ENCODE measurements at places on chromosomes 6 and 20. TPM values are rescaled to one million over a fixed set of nuclear protein-coding genes. Genes with fewer than 3 reads are reported as not detected.

The PRSS16 gene
- total RNA-seq: not detected

The POM121L2 gene
- total RNA-seq: not detected

The CAP2 gene
- 8.6 TPM for total RNA-seq

The CST7 gene
- total RNA-seq: not detected

The FLRT3 gene
- 5.1 TPM for total RNA-seq

The CCM2L gene
- not detected for total RNA-seq

The DNMT3B gene
- total RNA-seq: 1.5 TPM
